Panc1 (cell line): ENCODE measurements at places on chromosomes 5 and 9. TPM values are rescaled to one million over a fixed set of nuclear protein-coding genes. Genes with fewer than 3 reads are reported as not detected.
A peak's percentile ranks its signal among the peaks of the same experiment; 100 is the strongest.

DNA sequence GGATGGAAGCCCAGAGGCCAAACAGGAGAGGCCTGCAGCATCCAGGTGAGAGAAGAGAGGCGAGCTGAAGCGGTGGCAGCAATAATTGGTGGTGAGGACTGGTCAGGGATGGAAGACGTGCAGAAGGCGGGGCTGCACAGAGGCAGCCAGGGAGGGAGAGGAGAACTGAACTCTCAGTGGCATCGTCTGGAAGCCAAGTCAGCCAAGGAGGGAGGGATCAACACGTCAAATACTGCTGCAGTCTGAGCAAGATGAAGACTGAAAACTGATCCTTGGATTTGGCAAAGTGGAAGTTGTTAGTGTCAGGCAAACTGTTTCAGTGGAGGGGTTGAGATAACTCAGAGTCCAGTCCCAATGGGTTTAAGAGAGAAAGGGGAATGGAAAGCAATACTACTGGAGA is 145.4 kb downstream of the CDK5RAP2 start:
- H3K4me3 ChIP-seq: no peak overlapping the region
- no peak overlapping the region for H3K27ac ChIP-seq
- H3K36me3 ChIP-seq: peaks cover 2% of the 10 kb centered on the region; the same call in 1 of the 2 replicates

DNA sequence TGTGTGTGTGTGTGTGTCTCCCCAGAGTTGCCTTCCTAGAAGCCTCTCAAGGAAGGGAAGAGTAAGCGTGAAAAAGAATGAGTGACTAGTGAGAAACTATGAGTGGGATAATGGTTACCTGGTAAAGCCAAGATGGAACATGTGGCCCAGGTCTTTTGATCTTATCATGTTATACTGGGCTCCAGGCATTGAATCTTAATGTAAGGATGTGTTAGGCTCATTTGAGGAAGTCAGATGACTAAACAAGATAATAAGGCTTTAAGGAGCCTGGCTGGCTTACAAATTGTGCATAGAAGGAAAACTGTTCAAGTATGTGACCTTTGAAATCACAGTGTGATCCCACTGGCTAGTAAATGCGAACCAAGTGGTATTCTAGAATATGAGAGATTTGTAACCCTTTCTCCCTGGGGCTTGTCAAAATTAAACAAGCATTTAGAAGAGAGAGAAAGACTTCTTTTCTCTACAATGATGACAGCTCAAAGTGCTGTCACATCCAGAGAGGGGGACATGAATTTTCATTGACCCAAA is 29.9 kb upstream of the HMHB1 start:
- DNase-seq: no peak
- peaks cover 6% of the 10 kb centered on the region; the same call in 1 of the 2 replicates for H3K27me3 ChIP-seq
- H3K4me3 ChIP-seq: no peak overlapping the region
- no peaks in the 10 kb centered on the region for H3K36me3 ChIP-seq
- H3K27ac ChIP-seq: no peak overlapping the region

- H3K27ac ChIP-seq: no peak overlapping the region
- no peaks in the 10 kb centered on the region for H3K4me1 ChIP-seq
- no peak for DNase-seq
- no peak overlapping the region for H3K4me3 ChIP-seq
- no peaks in the 10 kb centered on the region for H3K27me3 ChIP-seq
- no peaks in the 10 kb centered on the region for H3K36me3 ChIP-seq
Measured at GRCh38 chr5:107157809-107158208, 512.9 kb downstream of the EFNA5 start.

TTC23L gene
- not detected for total RNA-seq

- H3K36me3 ChIP-seq: no peaks in the 10 kb centered on the region; the same call in 1 of the 2 replicates
- H3K27ac ChIP-seq: no peak overlapping the region
- H3K4me1 ChIP-seq: no peaks in the 10 kb centered on the region
- H3K27me3 ChIP-seq: no peaks in the 10 kb centered on the region
- no peak for DNase-seq
- H3K4me3 ChIP-seq: no peak overlapping the region
Measured at GRCh38 chr5:72194846-72195245, 87.6 kb downstream of the MAP1B start.

GDA gene
- 5.0 TPM for total RNA-seq

SPATA31E1 gene
- not detected for total RNA-seq

DNA sequence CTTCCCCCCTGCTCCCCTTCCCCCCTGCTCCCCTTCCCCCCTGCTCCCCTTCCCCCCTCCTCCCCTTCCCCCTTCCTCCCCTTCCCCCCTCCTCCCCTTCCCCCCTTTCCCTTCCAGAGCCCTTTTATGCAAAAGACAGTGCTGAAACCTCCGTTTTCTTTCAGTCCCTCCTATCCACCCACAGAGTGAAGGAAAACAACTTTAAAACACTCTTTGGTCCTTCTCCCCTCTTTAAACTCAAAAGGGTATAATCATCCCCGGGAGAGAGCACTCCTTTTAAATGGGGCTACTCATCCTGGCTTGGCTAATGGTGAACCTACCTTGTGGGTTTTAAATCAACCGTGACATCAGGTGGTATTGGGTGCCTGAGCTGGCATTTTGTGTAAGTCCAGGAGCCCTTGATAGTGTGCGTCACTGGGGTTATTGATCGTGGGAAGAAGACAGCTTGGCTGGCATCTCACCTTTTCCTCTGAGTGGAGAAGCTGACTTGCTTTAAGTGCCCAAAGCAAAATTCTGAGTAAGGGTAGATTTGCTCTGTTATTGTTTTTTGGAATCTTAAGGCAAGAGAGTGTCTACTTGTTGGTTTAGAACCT is 2.7 kb downstream of the LARP1 start:
- peak overlapping the region; percentile 38 for H3K4me3 ChIP-seq
- no peaks in the 10 kb centered on the region for H3K27me3 ChIP-seq
- peaks cover 56% of the 10 kb centered on the region for H3K4me1 ChIP-seq
- peaks cover 3% of the 10 kb centered on the region; the same call in 1 of the 2 replicates for H3K36me3 ChIP-seq
- no peak for DNase-seq
